ENCODE measurements at places on chromosomes 5 and 9. TPM values are rescaled to one million over a fixed set of nuclear protein-coding genes. Genes with fewer than 3 reads are reported as not detected.
A peak's percentile ranks its signal among the peaks of the same experiment; 100 is the strongest.

DNA sequence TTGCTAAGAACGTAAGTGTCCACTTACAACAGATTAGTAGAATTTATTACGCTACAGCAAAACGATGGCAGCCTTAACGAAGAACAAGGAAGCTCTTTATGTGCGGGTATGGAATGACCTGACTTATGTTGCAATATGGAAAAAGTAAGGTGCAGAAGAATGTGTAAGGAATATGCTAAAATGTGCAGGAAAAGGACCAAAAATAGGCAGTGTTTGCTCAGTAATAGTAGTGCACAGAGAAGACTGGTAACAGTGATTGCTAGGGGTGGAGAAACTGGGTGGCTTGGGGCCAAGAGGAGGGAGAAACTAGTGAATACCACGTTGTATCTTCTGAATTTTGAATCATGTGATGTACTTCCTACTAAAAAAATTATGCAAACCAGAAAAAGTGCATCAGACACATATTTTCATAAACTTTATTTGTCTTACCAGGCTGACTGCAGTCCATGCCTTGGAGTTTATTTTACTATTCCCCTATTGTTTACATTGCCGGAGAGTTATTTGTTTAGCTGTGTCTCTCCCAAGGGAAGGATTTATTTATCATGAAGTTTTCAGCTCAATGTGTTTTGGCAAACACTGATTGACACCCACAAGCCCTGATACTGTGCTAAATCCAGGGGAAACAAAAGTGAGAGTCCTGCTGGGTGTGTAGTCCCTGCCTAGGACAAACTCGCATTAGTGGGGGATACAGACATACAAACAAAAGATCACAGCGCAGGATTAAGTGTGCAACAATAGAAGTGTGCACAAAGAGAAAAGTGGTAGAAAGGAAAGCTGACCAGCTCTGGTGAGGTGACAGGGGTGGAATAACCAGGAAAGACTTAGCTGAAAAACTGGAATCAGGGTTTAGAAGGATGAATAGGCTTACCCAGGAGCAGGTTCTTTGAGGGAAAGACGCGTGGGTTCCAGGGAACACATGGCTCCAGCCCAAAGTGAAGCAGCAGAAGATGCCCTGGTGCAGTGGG, 34.0 kb upstream of the ZNF484 start:
- DNase-seq: no peak

GRCh38 chr5:113381791-113382190, 53.0 kb downstream of the TSSK1B start:
- no peak for DNase-seq

- no peak for DNase-seq
Measured at GRCh38 chr5:22722491-22722890, 130.7 kb downstream of the CDH12 start.

DNA sequence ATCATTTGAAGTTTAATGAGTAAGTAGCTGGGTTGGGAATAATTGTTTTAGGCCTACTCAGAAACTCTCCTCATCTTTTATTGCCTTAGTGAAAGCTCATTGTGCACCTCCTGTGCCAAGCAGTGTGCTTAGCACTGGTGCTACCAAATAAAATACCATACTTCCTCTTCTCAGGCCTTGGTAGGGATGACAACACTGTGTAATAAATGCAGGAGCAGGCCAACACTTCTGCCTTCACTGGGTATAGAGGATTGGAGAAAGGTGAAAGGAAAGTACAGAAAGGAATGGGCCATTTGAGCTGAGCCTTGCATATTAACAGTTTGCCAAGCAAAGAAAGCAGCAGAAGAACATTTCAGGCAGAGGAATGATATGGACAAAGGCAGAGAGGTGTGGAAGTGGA, 285.7 kb downstream of the NR3C1 start:
- DNase-seq: no peak

DNA sequence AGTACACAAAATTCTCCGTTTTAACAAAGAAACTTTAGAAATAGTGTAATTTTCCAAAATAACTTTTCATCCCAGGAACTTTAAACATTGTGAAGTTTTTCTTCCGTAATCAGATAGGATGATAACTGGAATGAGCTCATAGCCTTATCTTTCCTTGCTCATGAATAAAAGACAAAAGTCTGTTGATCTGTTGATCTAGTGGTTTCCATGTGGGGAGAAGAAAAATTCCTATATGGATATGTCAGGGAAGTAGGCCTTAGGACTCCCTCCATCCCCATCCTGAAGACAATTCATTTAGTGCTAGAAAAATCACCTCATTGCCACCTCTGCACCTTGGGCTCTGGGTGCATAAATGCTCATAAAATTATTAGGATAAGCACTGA, 266.6 kb downstream of the SMARCA2 start:
- no peak for DNase-seq

GRCh38 chr9:95100071-95100627, 217.4 kb downstream of the FANCC start:
- no peak for DNase-seq

DNA sequence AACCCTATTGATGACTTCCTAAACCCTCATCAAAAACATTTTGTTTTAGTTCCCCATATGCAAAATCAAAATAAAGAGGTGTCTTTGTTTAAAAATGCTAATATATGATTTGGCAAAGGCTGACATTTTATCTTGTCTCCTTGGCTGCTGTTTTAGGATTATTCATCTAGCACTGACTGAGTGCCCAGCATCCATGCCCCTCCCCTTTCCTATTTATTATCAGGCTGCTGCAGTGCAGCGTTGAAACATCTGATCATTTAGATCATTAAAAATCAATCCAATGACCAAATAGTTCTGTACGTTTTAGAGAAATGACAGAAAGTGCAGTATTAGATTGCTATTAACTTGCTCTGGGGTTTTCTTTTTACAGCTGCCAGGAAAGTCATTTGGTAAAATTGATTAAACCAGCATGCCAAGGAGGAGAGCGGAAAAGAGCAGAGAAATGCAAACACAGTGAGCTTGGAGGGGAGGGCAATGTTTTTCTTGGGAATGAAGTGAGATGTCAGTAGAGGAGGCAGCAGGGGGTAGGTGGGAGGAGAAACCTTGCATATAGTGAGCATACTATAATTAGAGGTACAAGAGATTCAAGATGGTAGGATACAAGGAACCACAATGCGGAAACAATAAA, 286.3 kb downstream of the PDE4D start:
- DNase-seq: no peak

DNA sequence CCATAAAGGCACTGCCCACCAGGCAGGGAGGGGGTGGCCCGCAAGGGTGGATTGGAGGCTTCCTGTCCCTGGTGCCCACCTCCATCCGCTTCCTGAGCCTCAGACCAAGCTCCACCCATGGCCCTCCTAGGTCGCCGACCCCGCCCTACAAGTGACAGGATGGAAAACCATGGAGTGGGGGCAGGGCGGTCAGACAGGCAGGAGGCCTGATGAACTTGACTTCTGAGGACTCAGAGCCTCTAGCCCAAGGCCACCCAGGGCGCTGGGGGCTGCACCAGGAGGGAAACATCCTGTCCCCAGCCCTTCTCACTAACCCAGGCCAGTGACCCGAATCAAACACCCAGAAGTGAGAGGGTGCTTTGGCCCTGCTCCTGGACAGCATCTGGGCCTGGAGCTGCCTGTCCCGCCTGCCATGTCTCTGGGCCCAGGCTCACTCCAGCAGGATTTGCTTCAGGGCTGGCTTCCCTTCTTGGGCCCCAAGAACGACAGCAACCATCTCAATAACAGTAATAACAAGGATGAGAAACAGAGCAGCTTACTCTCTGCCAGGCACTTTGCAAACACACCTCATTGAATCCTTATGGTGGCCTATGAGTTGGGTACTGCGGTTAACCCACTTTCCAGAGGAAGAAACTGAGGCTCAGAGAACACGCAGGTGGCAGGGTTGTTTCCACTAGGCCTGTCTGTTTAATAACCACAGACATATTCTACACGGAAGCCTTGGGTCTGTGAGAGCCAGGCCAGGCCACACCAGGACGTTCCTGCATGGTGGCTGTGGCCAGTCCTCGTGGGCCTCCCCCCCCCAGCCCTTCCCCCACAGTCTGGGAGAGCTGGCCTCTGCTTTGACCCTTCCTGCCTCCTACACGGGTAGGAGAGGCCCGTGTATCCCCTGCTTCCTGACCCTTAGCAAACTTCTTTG, 4.4 kb upstream of the ST6GALNAC6 start:
- DNase-seq: peak; percentile 90

GRCh38 chr5:178423901-178424809, 166.0 kb downstream of the COL23A1 start:
- DNase-seq: peak; percentile 48

DNA sequence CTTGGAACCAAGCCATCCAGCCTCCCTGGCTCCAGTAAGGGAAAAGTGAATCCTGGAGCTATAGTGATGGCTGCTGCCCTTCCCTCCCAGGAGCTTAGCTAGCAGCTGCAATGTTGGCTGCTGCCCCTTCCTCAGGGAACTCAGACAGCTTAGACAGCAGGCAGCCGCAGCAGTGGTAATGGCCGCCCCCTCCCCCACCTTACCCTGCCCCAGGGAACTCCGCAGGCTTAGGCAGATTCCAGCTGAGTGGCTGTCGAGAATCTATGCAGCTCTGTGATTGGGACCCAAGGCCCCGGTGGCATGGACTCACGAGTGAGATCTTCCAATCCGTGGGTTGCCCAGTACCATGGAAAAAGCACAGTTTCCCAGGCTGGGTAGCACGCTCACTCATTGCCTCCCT, 378.6 kb downstream of the NNT start:
- DNase-seq: no peak

The PCDH1 gene
- total RNA-seq: 25.3 TPM

The CTSV gene
- not detected for total RNA-seq

Data from right atrium auricular region (tissue), 2 donors.